ENCODE measurements at places on chromosomes 13 and 19. TPM values are rescaled to one million over a fixed set of nuclear protein-coding genes. Genes with fewer than 3 reads are reported as not detected.

NCAN gene
- total RNA-seq = not detected

KIR3DL2 gene
- not detected for total RNA-seq

MRPL57 gene
- total RNA-seq = 16.5 TPM

LRG1 gene
- not detected for total RNA-seq

IZUMO2 gene
- 0.39 TPM for total RNA-seq

CGB1 gene
- total RNA-seq = not detected

ZNF100 gene
- total RNA-seq = 2.7 TPM

ZNF256 gene
- total RNA-seq = 4.9 TPM

ZNF439 gene
- total RNA-seq = 14.7 TPM

KCNK6 gene
- total RNA-seq = 23.0 TPM

ETV2 gene
- total RNA-seq = not detected

PNMA8A gene
- under 0.01 TPM for total RNA-seq

SLC25A41 gene
- not detected for total RNA-seq

ZNF98 gene
- 1.2 TPM for total RNA-seq

AKAP8 gene
- total RNA-seq = 23.9 TPM

FFAR1 gene
- not detected for total RNA-seq

CPB2 gene
- 1.6 TPM for total RNA-seq

PGLYRP2 gene
- not detected for total RNA-seq

GIPC3 gene
- total RNA-seq = under 0.01 TPM

SPIB gene
- not detected for total RNA-seq

SWSAP1 gene
- 1.8 TPM for total RNA-seq

GGACT gene
- total RNA-seq = 8.2 TPM

KIR2DL4 gene
- total RNA-seq = not detected

GET3 gene
- 76.6 TPM for total RNA-seq

HCST gene
- 3.5 TPM for total RNA-seq

ZNF419 gene
- total RNA-seq = 7.8 TPM

RUBCNL gene
- not detected for total RNA-seq

PTPRH gene
- 0.22 TPM for total RNA-seq

TMEM59L gene
- not detected for total RNA-seq

WDR87 gene
- under 0.01 TPM for total RNA-seq

LGI4 gene
- 1.2 TPM for total RNA-seq

CRX gene
- total RNA-seq = not detected

ZNF763 gene
- total RNA-seq = 3.5 TPM

C19orf81 gene
- total RNA-seq = not detected

OR7D2 gene
- total RNA-seq = not detected

CEACAM20 gene
- total RNA-seq = not detected

AP3D1 gene
- total RNA-seq = 90.3 TPM

KCNN4 gene
- 85.2 TPM for total RNA-seq

ZNF177 gene
- 1.2 TPM for total RNA-seq

IQCN gene
- total RNA-seq = 3.5 TPM

CEBPA gene
- total RNA-seq = 2.7 TPM

NLRP11 gene
- total RNA-seq = not detected

PRODH2 gene
- not detected for total RNA-seq

ERICH6B gene
- not detected for total RNA-seq

GDF15 gene
- total RNA-seq = 1.4 TPM

C13orf42 gene
- total RNA-seq = not detected

IL4I1 gene
- total RNA-seq = not detected

CGB3 gene
- total RNA-seq = not detected

FAM124A gene
- under 0.01 TPM for total RNA-seq

Measured in placental epithelial cell (primary cell).